Stimulated activated CD4-positive, alpha-beta T cell treated with anti-CD3 and anti-CD28 coated beads, Interleukin-12 subunit alpha, Interleukin-12 subunit beta, amount 100 ng/mL, for 48 hours (primary cell): ENCODE measurements at places on chromosomes 12 and 14.

GRCh38 chr14:67778792-67779191 is 37.6 kb downstream of the ZFYVE26 start:
- DNase-seq: no peak

- no peak for DNase-seq
Measured at GRCh38 chr12:54525383-54525782, 24.0 kb upstream of the PDE1B start.

DNA sequence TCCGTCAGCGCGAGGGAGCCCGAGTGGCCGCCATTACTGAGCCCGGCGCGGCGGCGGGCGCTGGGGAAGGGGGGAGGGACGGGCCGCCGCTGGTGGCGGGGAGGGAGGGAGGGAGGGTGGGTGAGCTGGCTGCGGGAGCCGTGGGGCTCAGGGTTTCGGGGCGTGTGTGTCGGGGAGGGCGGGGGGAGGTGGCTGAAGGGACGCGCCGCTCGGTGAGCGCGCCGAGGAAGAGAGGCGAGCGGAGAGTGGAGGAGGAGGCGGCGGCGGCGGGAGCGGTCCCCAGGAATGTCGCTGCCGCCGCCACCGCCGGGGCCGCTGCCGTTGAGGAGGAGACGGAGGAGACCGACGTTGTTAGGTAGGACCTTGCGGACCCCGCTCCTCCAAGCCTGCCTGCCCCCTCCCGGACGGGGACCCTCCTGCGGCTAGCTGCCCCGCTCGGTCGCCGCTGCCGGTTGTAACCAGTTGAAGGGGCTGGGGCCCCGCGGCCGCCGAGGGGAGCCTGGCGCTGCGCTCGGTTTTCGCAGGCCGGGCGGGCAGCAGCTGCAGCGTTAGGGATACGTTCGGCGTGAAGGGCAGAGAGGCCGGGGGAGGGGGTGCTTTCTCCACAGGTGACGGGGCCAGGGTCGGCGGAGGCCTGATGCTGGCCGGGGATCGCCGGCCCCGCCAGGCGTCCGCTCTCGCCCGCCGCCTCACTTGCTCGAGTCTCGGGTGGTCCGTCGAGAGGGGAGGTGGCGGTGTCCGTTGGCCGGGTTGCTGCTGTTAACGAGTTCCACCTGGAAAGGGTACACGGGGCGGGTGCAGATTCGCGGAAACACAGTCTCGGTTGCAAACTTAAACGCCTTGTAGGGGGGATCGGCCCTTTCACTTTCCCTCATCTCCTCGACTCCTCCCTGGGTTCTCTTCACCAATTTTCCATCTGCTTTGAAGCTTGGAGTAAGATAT is at the start of gene ARHGAP5:
TSS of gene ARHGAP5 (plus strand) at position 224 of the 942 bp plus-strand sequence. CDS start 13,366 bp downstream, outside the sequence.
- peak; percentile 16 for DNase-seq

DNA sequence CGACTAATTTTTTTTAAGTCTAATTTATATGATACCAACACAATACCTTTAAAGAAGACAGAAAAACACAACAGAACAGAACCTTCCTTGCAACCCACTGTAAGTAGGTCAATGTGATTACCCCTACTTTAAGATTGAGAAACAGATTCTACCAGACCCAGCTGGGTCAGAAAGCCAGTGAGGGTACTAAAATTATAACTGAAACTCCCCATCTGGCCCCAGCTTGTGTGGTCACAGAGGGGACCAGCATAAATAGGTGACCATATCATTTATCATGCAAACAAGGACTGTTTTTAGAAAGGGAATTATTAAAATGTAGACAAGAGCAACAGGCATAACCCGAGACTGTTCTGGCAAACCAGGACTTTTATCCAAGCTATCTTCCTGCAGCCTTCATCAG is 30.1 kb upstream of the FRMD6 start:
- no peak for DNase-seq

DNA sequence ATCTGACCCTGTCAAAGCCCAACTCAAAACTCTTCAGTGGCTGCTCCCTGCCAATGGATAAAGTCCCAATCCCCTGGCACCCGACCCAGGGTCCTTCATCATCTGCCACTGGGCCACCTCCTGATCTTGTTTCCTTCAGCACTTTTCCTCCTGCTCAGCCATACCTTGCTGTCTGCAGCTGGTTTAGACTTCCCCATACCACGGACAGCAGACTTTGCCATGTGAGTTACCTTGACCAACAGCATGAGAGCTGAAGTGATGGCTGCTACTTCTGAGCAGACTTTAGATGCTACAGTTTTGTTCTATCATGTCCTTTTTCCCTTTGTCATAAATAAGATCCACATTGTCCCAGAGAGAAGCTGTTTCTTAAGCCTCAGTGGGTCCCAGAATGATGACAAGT is 33.3 kb upstream of the STON2 start:
- DNase-seq: no peak

- no peak for DNase-seq
Measured at GRCh38 chr12:120238839-120239445, 26.6 kb downstream of the PXN start.

DNA sequence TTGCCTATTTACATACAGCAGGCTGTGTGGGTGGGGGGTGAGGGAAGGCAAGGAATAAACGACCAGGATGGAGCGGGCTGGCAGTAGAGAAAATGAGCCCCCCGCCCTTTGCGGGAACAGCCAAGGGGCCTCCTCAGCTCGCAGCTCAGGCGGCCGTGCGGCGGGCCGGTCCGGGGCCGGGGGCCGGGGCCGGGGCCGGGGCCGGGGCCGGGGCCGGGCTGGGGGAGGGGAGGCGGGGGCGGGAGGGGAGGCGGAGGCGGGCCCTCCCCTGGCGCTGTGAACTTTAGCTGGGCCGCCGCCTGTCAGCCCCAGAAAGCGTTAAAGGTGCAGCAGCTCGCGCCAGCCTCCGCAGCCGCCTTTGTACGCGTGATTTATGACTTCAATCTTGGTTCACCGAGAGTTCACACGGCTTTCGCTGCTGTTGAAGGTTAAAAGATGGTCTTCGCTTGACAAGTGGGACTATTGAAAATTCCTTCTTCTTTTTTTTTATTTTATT is 28.8 kb downstream of the HOXC4 start:
- peak; percentile 9 for DNase-seq

DNA sequence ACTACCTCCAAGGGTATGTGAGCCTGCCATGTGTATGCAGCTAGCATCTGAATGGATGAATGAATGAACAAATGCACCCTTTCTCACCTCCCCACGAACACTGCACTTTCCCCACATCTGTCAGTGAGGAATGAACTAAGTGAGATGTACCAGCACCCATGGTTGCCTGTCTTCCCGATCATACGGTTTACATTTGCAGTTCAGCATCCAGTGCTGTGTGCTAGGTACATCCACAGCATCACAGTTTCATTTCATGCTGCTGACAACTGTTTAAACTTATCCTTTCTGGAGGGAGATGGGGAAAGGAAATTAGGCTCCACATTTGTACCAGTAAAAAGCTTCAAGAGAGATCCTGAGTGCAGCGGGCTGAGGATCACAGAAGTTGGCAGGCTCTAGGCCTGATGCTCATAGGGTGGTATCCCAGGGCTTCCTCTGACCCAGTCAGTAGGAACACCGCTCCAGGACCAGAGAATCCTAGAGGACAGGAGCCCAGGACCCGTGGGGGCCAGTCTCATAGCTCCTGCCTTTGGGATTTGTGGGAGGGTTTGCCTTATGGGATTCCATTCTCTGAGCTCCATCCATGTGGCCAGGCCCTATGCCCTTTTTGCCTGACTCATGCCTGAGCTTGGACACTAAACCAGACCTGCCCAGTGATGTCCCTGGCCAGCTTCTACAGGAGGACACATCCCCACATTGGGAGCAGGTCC is 294.5 kb downstream of the CACNA1C start:
- no peak for DNase-seq

- no peak for DNase-seq
Measured at GRCh38 chr12:104496336-104496735, 39.6 kb downstream of the CHST11 start.

DNA sequence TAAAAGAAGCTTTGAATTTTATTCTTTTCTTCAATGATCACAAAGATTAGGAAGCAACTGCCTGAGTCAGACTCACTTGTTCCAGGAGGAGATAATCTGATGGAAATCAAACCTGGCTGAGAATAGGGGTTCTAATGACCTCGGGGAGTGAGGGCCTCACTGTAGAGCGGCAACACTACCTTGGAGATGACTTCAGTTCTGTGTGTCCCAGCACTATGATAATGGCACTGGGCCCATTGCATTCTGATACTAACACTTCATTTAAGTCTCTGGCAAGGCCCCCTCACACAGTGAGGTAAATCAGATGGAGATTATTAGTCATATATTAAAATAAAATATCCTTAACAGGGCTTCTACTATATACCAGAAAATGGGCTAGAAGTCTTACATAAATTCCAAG is 233.3 kb upstream of the EGLN3 start:
- no peak for DNase-seq

DNA sequence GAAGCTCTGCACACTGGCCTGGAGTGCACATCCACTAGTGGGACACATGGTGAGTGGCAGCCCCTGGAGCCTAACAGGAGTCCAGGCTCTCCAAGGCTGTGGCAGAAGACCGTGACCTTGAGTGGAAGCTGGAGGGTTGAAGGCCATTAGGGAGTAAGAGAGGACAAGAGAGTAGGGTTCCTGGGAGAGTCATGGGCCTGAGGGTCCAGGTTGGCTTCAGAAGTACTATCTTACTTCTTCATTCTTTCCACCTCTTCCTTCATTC is 406 bp downstream of the IL23A start:
- DNase-seq: no peak

DNA sequence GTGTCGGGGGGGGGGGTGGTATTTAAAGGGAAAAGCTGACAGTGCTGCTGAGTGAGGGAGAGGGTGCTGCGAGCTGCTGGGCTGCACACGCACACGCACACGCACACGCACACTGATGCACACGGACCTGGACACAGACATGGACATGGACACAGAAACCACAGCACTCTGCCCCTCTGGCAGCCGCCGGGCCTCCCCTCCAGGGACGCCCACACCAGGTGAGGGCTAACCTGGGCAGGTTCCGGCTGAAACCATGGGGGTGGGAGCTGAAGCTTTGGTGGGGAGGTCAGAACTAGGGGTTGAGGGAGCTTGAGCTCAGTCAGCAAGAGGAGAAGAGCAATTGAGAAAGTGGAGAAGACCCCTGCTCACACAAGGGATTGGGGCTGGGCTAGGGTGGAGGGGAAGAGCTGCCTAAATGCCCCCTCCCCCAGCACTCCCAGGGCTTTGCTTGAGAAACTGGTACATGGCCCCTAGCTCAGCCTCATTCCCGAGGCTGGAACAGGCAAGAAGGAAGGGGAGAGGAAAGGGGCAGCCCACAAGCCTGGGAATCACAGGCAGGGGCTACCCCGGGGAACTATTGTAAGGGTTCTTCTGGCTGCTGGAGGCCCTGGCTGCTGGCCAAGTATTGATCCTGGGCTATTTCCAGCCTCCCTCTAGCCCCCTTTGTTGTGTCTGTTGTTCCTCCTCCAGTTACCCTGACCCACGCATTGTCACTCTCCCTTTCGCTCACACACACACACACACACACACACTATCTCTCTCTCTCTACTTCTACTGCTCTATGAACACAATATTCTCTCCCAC is at the start of gene REM2:
TSS of gene REM2 (plus strand) at position 50 of the 804 bp plus-strand sequence. CDS start at position 116, 66 bp downstream.
- no peak for DNase-seq

DNA sequence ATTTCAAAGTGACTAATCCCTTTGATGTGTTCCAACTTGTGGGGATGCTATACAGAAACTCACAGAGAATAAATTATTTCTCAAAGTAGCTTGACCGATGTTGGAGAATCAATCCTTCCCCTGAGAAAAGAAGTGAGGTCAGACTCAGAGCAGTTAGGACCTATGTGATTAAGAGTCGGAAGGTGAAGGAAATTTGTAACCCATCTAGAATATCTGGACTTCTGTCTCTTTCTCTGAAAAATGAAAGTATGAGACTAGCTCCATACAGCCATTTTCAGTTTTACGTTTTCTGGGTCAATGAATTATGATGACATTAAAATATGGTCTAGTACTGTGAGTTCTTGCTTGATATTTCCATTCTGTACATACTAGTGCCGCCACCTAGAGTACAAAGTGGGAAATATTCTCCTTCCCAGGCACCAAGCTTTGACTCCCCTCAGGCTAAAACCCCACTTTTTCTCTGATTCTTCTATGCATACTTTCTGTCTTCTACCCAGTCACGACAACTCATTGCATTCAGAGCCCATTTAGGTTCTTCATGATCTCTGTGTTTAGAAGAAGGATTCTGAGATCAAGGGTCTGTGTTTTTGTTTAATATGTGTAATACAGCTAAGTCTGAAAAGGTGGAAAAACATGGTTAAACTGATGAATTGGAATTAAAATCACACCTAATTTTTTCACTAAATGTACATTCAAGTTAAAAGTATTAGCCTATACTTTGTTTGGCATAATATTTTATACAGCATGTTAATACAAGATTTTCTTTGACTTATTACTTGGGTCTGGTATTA is 6.9 kb upstream of the NTS start:
- DNase-seq: no peak

DNA sequence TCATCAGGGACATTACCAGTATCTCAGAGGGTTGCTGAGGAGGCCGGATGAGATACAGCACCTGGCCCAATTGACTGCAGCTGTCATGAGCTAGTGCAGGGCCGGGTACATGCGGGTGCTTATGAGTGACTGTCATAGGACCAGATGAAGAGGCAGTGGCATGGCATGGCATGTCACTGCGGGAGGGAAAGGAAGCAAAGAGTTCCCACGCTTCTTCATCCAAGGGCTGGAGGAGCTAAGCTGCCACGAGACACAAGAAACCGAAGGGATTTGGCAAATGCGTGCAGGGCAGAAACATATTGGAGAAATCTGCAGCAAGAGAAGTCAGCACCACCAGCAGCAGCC is 10.7 kb upstream of the GPX2 start:
- no peak for DNase-seq

- no peak for DNase-seq
Measured at GRCh38 chr12:47750229-47750798, 8.4 kb downstream of the RAPGEF3 start.

GRCh38 chr14:104766256-104766862 is 13.4 kb downstream of the SIVA1 start:
- no peak for DNase-seq

- no peak for DNase-seq
Measured at GRCh38 chr12:91630596-91631293, 448.1 kb upstream of the DCN start.

DNA sequence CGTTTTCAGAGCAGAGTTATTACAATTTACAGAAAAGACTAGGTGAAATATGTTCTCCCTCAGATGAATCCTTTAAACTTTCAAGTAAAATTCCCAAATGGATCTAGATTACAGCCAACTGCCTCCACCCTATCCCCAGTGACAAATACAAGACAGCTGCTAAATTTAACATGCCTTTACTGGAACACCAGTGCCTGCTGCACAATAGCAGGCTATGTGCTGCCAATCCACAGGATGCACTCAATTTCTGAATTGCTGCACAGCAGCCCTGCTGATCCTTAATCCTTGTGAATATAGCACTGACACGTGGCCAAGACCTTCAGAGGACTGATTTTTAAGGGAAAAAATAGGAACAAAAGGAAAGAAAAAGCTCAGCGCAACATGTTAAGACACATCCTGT is 128.9 kb downstream of the CCER1 start:
- DNase-seq: no peak

- DNase-seq: no peak
Measured at GRCh38 chr12:51320695-51321320, 3.2 kb downstream of the BIN2 start.
